ENCODE measurements at places on chromosomes 2 and 18.

DNA sequence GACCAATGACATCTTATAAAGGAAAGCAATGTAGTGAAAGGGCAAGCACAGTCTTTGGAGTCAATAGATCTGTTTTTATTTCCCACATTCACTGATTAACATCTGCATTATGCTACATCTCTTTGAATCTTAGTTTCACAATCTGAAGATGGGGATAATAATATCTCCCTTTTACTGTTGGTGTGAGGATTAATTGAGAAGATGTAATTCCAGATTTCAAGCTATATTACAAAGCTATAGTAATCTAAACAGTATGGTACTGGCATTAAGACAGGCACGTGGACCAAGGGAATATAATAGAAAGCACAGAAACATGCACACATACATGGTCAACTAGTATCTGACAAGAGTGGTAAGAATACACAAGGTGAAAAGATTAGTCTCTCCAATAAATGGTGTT lies 45.3 kb downstream of the SLC4A5 start:
- H3K27ac ChIP-seq: no peak overlapping the region
- no peaks in the 10 kb centered on the region for H3K36me3 ChIP-seq
- no peak for DNase-seq
- no peaks in the 10 kb centered on the region for H3K27me3 ChIP-seq
- H3K4me1 ChIP-seq: peaks cover 20% of the 10 kb centered on the region

- H3K4me3 ChIP-seq: no peak overlapping the region
- no peaks in the 10 kb centered on the region for H3K27me3 ChIP-seq
- no peak overlapping the region for H3K27ac ChIP-seq
- no peak for DNase-seq
Measured at GRCh38 chr2:106011380-106011779, 182.7 kb downstream of the UXS1 start.

- H3K36me3 ChIP-seq: no peaks in the 10 kb centered on the region
- no peaks in the 10 kb centered on the region for H3K27me3 ChIP-seq
Measured at GRCh38 chr2:229610872-229611271, 103.5 kb downstream of the DNER start.

- H3K27me3 ChIP-seq: peaks cover 9% of the 10 kb centered on the region
- no peak for DNase-seq
- H3K27ac ChIP-seq: no peak overlapping the region
- no peaks in the 10 kb centered on the region for H3K36me3 ChIP-seq
- no peak overlapping the region for H3K4me3 ChIP-seq
- H3K4me1 ChIP-seq: no peaks in the 10 kb centered on the region
Measured at GRCh38 chr2:16012626-16013358, 72.4 kb downstream of the MYCN start.

GRCh38 chr2:75199428-75200011 lies at the start of gene TACR1:
Gene TACR1, minus strand, starts transcription at chr2:75199520. Its CDS starts 586 bp downstream, at chr2:75198934.
- H3K27me3 ChIP-seq: peaks cover 11% of the 10 kb centered on the region
- peak; percentile 35 for DNase-seq
- no peaks in the 10 kb centered on the region for H3K36me3 ChIP-seq
- peak within 1 kb of the TSS; percentile 57 for H3K4me3 ChIP-seq

- no peaks in the 10 kb centered on the region for H3K4me1 ChIP-seq
- no peak overlapping the region for H3K27ac ChIP-seq
- DNase-seq: no peak
- no peaks in the 10 kb centered on the region for H3K36me3 ChIP-seq
Measured at GRCh38 chr2:5328826-5329225, 363.4 kb upstream of the SOX11 start.

DNA sequence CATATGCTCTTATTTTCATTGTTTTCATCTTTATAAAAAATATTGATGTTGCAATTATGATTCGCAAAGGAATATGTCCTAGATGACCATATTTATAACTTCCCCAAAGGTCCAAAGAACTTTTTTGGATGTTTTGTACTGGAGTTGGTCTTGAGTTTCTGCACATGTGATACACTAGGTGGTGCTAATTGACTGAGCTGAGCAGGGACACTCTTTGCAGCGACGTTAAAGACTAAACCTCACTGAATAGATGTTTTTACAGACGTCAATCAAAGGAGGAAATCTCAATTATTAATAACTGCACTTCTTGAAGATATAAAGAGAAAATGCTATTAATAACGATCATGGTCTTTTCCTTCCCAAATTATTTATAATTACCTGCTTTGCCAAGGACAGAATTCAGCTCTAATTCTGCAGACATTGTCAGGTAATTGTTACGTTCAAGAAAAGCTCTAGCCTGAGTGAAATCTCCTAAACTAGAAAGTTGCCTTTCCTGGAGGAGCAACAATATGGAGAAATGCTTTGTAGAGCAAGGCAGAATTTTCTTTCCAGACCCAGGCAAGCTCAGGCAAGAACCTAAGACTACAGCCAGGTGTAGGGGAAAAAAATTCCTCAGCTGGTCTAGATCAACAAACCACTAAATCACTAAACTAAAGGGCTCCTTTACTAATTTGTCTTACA lies 119.3 kb upstream of the RBBP8 start:
- DNase-seq: no peak
- H3K4me3 ChIP-seq: no peak overlapping the region
- H3K27me3 ChIP-seq: no peaks in the 10 kb centered on the region
- H3K4me1 ChIP-seq: no peaks in the 10 kb centered on the region
- no peaks in the 10 kb centered on the region for H3K36me3 ChIP-seq

DNA sequence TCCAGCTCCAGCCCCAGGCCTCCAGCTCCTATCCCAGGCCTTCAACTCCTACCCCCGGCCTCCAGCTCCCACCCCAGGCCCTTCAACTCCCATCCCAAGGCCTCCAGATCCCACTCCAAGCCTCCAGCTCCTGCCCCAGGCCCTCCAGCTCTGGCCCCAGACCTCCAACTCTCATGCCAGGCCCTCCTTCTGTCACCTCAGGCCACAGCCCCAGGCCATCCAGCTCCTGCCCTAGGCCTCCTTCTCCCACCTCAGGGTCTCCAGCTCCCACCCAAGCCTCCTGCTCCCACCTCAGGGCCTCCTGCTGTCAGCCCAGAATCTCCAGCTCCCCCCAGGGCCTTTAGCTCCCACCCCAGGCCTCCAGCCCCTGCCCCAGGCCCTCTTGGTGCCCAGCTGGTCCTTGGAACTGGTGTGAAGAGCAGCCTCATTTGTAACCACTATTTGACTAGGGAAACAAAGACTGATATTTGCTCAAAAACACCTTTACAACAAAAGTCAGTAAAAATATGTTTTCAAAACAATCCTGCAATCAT lies 67.8 kb upstream of the SALL3 start:
- H3K36me3 ChIP-seq: no peaks in the 10 kb centered on the region
- DNase-seq: no peak
- H3K4me1 ChIP-seq: no peaks in the 10 kb centered on the region
- H3K4me3 ChIP-seq: no peak overlapping the region
- no peaks in the 10 kb centered on the region for H3K27me3 ChIP-seq

GRCh38 chr18:35578481-35578880 lies 3.1 kb upstream of the GALNT1 start:
- no peak overlapping the region for H3K27ac ChIP-seq
- H3K27me3 ChIP-seq: no peaks in the 10 kb centered on the region
- no peaks in the 10 kb centered on the region for H3K36me3 ChIP-seq
- H3K4me3 ChIP-seq: no peak overlapping the region
- peaks cover 20% of the 10 kb centered on the region for H3K4me1 ChIP-seq
